ENCODE measurements at places on chromosomes 3 and 15.

GRCh38 chr15:84570164-84570735 lies 30.6 kb upstream of the ZSCAN2 start:
- peak; percentile 41 for DNase-seq

DNA sequence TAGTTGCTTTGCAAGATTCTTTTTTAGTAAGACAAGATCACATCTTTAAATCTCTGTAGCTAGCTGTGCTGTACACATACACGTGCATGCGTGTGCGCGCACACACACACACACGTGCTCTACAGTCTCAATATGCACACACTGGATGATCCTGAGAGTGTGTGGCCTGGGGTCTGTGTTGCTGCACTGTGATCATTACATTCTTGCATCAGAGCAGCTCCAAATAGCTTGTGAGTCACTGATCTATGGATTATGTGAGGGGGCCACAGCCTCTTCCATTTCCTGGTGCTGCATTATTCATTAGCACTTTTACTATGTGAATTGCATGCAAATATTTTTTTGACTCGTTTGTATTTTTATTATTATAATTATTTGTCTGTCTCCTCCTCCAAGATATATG lies 34.6 kb downstream of the MCTP2 start:
- no peak for DNase-seq

DNA sequence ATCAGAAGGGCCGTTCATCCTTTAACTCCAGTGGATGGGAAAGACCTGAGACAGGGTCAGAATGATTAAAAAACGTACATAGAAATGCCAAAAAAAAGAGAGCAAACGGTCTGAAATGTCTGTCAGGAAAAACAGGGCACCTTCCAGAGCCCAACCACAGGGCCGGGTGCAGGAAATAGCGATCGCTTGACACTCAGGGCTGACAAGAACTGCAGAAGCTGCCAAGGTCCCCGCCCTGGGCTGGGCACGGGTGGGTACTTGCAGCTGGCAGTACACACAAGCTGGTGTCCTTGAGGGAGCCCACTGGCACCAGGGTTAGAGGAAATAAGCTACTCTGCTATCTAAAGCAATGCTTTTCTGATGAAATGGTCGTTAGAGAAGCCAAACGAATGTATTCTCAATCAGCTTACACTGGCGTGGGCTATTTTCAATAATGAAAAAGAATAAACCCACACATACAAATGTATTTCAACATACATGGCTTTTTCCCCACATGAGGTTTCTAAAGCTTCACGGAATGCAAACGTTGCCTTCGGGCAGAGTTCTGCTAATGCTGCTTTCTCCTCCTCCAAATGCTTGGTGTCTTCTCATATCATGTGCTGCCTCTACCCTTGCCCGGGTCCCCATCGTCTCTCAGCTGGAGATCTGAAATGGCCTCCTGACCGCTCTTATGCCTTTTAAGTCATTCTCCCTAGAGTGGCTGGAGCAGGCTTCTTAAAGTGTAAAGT lies 15.6 kb downstream of the FRMD4B start:
- no peak for DNase-seq

DNA sequence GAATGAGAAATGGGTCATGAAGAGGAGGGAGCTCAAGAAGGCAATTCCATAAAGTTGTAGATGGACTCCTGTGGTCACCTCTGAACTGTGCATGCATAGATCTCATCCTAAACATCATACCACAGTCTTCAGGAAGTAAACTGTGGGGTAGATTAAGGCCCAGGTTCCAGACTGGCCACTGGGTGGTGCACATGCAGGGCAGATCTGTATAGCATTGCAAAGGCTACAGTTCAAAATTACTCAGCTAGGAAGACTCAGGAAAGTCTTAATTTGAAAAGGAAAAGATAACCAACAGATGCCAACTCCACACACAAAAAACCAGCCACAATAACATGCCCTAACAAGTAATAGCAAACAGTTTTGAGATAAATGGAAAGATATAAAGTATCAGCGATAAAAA lies 20.3 kb downstream of the KY start:
- DNase-seq = no peak

- DNase-seq = no peak
Observed at GRCh38 chr3:183360971-183361624, 67.3 kb downstream of the MCF2L2 start.

- DNase-seq = no peak
Observed at GRCh38 chr15:44029940-44030568, 165.0 kb downstream of the FRMD5 start.

GRCh38 chr3:29384640-29385039 lies 103.8 kb downstream of the RBMS3 start:
- DNase-seq = no peak

- no peak for DNase-seq
Observed at GRCh38 chr3:100029052-100029451, 85.2 kb downstream of the FILIP1L start.

- peak; percentile 29 for DNase-seq
Observed at GRCh38 chr3:140198242-140198641, 263.3 kb downstream of the CLSTN2 start.

DNA sequence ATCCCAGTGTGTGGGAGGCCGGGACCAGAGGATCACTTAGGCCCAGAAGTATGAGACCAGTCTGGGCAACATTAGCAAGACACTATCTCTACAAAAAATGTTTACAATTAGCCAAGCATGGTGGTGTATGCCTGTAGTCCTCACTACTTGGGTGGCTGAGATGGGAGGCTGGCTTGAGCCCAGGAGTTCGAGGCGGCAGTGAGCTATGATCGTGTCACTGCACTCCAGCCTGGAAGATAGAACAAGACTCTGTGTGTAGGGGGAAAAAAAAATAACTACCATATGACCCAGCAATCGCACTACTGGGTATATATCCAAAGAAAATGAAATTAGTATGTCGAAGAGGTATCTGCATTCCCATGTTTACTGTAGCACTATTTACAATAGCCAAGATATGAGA lies 22.6 kb downstream of the RYK start:
- no peak for DNase-seq

DNA sequence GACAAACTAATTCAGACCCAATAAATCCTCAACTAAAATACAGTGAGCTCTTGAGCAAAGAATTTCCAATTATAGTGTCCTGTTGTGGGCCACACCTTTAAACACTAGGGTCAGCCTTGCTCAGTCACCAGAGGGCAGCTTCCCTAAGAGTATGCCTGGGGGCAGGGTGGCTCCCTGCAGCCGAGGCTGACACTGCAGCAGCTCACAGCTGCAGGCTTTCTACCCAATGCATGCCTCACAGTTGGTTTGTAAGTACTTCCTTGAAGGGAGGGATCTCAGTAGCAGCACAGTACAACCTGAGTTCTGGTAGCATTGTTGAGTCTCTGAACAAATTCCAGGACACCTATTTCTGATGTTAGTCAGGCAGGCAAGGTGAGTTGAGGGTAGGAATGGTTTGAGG lies 335.6 kb downstream of the TUSC7 start:
- DNase-seq = no peak

- DNase-seq = no peak
Observed at GRCh38 chr3:103127737-103128136, 692.9 kb downstream of the ZPLD1 start.

DNA sequence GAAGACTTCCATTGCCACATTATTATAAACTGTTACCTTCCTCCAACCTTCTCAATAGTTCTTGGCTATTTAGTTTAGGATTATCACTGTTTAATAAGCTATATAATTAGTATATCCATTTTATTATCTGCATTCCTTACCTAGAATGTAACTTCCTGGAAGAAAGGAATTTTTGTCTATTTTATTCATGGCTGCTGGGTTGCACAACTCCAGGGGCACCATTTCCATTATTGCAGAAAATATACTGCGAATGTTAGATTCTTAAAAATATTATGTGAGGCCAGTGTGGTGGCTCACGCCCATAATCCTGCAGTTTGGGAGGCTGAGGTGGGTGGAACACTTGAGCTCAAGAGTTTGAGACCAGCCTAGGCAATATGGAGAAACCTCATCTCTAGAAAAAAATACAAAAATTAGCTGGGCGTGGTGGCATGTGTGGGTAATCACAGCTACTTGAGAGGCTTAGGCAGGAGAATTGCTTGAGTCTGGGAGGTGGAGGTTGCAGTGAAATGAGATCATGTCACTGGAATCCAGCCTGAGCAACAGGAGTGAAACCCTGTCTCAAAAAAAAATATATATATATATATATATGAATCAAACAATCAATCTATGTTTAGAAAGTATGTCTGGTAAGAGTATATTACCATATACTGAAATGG lies 19.9 kb downstream of the CLDN1 start:
- DNase-seq = no peak

DNA sequence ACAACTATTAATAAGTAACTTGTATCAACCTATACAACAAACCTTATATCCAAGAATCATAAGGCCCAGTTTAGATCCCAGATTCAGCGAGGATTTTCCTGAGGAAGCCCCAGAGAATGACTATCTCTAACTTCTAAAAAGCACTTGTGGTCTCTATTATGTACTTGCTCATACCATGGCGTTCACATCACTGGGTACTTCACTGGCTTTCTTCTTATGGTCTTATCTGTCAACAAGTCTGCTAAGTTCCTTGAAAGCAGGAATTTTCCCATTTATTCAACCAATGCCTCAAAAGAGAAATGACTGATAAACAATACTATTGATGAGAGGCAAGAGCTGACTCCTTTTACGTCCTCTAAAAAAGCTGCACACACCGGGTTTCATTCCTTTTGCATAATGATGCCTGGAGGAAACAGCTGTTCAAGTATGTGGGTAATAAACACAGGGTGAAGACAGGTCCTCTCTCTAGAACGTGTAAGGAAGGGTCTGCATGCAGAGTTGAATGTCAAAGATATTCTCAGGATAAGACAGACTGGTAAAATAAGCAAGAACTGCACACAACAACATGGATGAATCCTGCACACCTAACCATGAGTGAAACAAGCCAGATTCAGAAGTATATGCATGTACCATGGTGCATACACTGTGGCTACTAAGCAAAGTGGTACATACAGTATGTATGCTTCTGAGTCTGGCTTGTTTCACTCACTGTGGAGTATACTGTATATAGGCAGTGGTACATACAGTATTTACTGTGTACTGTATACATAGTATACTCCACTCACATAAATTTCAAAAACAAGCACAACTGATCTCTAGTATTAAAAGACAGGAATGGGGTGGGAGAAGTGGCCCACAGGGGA lies 408.7 kb downstream of the SHQ1 start:
- DNase-seq = no peak

- no peak for DNase-seq
Observed at GRCh38 chr3:70531063-70531657, 218.7 kb upstream of the MDFIC2 start.

DNA sequence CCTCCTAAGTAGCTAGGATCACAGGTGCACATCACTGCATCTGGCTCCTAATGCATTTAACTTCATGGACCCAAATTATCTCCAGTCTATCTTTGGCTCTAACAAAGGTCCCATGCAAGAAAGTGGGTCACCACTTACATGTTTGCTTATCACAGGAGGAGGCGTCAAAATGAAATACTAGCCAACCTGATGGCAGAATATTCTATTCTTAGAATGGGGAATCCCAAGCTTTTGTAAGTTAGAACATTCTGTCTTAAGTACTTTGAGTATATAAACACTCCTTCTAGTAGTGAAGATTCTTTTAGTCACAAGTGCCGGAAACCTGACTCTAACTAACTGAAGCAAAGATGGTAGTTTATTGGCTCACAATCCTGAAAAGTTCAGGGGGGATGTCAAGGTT lies 72.0 kb upstream of the ADAMTS9 start:
- DNase-seq = no peak

DNA sequence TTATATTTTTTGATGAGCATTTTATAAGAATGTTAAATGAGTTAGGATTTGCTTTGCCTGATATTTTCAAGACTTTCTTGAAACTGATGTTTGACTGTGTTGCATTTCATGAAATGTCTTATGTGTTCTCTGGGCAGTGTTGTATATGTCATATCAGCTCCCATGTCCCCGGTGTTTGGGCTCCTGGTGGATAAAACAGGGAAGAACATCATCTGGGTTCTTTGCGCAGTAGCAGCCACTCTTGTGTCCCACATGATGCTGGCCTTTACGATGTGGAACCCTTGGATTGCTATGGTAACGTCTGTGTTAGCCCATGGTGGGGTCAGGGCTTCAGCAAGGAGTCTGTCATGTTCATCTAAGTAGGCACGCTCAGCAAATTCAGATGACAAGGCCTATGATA lies 20.0 kb downstream of the MFSD1 start:
- no peak for DNase-seq

DNA sequence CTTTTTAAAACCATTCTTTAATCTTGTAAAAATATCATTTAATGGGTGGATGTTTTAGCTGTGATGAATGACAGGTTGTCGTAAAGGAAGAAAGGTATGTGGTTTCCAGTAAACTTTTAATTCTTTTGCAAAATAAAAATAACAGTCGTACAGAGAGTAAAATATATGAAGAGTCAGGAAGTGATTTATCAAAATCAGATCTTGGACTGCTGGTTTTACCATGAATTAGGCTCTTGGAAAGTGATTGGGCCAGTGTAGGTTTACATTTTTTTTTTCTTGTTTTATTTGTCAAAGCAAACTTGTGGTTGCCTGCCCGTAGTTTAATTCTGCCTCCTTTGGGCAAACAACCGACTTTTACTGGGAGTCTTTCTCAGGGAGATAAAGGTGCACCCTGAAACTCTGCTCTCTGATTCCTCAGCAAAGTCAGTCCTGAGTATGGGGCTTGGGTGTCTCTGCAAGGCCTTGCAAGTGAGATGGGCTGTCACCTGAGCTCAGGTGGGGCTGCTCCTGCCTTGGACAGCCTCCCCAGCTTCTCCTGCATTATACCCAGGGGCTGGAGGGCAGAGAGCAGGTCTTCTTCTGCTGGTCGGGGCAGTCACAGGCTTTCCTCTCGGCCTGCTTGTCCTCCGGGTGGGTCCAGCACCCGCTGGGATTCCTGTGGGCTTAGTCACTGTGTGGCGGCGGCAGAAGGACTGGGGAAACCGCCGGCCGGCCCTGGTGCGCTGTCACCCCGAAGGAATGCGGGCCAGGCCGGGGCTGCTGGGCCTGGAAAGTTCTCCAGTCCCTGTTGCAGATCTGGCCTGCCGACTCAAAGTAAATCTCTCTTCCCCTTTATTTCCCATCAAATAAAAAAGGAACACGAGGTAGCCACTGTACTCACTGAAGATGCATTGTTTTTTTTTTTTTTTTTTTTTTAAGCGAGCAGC lies 79.0 kb downstream of the IGF1R start:
- no peak for DNase-seq

DNA sequence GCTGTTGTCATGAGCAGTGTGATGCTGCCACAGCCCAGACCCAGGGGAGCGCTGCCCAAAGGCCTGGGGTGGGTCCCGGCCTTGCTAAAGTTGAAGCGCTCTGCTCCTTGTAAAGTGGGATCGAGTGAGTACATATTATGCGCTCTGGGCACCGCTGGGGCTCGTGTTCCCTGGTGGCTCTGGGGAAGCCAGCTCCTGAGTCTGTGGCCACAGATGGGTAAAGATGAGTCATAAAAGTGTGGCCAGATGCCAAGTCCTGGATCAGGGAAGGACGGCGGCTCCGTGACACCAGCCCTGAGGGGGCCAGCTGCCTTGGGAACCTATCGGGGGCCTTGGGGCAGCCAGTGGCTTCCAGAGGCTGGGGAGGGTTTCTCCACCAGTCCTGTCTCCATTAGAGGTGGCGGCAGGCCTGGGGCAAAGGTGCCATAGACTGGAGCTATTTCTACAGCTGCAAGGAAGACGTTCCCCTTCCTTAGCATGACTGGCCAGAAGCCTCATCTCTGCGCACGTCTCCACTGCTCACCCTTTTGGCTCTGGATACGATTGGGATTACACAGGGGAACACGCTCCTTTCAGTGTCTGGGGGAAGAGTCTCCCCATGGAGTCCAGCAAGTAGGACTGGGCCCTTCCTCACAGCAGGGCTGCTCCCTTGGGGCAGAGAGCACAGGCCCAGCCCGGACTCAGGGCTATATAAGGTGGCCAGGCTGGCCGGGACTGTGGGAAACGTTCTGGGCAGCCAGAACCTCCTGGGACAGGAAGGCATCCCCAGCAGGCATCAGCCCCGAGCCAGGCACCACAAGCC lies 1.2 kb upstream of the ITIH4 start:
- peak; percentile 9 for DNase-seq
